RPMI7951 (cell line): ENCODE measurements at places on chromosomes 2 and 18.
A peak's percentile ranks its signal among the peaks of the same experiment; 100 is the strongest.

DNA sequence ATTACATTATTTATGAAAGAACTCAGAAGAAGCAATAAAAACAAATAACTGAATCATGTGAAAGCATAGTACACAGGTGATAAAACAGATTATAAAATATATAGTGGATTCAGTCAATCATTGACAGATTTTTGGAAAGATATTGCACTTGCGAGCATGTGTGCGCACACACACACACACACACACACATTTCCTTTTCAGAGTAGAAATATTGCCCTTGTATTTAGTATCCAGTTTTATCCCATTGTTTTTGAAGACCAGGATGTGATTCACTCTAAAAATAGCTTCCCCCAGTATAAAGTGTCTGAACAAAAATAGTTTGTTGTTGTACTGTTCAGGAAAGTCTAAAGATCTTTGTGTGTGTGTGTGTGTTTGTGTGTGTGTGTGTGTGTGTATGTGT is 145.5 kb downstream of the CALCRL start:
- no peak for DNase-seq

GRCh38 chr18:7349181-7349837 is 118.4 kb downstream of the LRRC30 start:
- no peak for DNase-seq

GRCh38 chr2:206004004-206004693 is 81.8 kb downstream of the INO80D start:
- DNase-seq = peak; percentile 24

DNA sequence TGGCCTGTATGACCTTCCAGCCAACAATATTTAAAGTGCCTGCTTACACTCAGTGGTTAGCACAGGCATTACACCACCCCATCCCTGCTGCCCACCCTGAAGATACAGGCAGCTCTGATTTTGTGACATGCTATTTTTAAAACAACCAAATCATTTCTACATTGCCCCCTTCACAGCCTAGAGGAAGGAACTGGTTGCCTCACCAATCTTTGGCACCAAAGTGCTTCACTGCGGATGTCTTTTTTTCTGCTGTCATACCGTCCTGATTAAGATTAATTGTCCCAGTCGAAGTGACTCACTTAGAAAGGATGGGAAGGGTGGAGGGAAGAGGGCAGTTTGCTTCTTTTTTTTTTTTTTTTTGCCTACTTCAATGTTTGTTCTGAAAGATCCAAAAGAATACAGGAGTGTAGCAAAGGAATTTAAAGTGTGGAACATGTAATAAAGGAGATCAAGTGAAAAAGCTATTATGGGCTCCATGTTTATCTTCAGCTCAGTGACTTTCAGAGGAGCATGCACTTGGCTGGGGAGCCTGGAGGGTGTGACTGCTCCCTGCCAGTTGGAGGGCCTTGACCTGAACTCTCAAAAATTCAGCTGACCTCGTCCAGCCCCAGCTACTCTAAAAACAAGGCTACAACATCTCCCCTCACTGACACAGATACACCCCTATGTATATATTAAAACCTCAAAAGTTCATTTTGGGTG is 501.1 kb upstream of the TNP1 start:
- peak; percentile 97 for DNase-seq

GRCh38 chr18:76465630-76466409 is 29.2 kb downstream of the ZNF516 start:
- DNase-seq = no peak

DNA sequence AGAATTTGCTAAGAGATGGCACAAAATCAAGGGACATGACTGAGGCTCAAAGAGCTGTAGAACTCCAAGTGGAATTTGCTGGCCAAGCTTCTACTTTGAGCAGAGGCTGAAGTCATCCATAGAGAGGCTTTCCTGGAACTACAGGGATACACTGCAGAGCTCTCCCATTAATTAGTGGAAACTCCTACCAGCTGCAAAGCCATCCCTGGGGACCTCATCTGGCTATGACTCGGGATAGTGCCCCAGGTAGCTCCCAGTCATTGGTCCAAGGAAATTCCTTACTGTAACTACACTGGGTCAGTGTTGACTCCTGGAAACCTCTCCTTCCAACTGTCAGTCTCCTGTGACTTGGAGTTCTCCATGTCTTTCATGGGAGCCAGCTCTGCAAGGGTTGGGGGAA is 10.5 kb upstream of the GALM start:
- DNase-seq = no peak

- DNase-seq = no peak
Observed at GRCh38 chr2:219918944-219919343, 291.5 kb downstream of the SLC4A3 start.

DNA sequence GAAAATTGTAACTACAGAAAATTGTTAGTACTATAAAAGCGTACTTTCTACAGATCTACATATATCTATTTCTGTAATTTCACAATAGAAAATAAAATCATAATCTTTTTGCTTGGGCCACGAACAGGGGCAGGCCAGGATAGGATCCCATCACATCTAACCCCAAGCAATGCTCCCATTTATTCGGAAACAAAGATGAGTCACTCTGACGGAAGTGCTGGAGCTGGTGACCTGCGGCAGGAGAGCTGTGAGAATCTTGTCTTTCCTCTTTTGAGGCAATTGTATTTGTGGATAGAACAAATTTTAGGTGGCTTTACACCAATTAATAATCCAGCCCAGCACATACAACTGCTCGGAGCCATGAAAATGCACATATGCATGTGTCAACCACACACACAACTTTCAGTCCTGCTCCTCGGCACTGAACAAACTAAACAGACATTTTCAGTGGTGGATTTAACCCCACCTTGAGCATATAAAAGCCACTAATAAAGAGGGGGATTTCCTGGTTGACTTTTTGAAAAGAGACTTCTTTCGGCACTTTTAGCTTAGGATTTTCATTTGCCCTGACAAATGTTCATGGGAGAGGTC is 22.3 kb upstream of the INSIG2 start:
- peak; percentile 20 for DNase-seq

GRCh38 chr18:55877321-55877720 is 289.3 kb upstream of the TCF4 start:
- DNase-seq = no peak

DNA sequence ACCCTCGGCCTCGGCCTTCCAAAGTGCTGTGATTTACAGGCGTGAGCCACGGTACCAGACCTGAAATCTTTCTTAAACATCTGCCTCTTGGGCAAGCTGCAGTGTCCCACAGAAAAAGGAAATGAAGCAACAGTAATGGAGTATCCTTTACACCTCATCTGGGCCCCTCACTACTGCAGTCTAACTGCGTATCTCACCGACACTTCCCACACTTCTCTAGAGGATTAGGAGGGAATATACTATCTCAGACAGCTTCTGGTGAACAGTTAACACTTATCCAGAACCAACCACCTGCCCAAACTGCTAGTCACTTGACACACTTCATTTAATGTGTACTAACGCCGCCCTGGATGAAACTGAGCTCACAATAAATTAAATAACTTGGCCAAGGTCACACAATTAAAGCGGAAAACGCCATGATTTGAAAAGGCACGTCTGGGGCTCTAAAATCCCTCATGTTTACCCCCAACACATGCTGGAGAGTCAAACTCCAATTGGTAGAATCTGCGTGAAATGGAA is 993 bp downstream of the COX7A2L start:
- peak; percentile 40 for DNase-seq

- DNase-seq = no peak
Observed at GRCh38 chr2:121101093-121101715, 183.8 kb downstream of the TFCP2L1 start.

- DNase-seq = no peak
Observed at GRCh38 chr18:2653467-2653866, 2.1 kb upstream of the SMCHD1 start.

GRCh38 chr2:105857076-105857740 is 112.5 kb downstream of the NCK2 start:
- DNase-seq = no peak

- DNase-seq = peak; percentile 63
Observed at GRCh38 chr18:12679183-12679786, 21.4 kb upstream of the SPIRE1 start.

GRCh38 chr2:199744724-199745123 is 106.3 kb downstream of the FTCDNL1 start:
- DNase-seq = no peak

GRCh38 chr18:57539702-57540101 is 46.8 kb downstream of the FECH start:
- DNase-seq = no peak

DNA sequence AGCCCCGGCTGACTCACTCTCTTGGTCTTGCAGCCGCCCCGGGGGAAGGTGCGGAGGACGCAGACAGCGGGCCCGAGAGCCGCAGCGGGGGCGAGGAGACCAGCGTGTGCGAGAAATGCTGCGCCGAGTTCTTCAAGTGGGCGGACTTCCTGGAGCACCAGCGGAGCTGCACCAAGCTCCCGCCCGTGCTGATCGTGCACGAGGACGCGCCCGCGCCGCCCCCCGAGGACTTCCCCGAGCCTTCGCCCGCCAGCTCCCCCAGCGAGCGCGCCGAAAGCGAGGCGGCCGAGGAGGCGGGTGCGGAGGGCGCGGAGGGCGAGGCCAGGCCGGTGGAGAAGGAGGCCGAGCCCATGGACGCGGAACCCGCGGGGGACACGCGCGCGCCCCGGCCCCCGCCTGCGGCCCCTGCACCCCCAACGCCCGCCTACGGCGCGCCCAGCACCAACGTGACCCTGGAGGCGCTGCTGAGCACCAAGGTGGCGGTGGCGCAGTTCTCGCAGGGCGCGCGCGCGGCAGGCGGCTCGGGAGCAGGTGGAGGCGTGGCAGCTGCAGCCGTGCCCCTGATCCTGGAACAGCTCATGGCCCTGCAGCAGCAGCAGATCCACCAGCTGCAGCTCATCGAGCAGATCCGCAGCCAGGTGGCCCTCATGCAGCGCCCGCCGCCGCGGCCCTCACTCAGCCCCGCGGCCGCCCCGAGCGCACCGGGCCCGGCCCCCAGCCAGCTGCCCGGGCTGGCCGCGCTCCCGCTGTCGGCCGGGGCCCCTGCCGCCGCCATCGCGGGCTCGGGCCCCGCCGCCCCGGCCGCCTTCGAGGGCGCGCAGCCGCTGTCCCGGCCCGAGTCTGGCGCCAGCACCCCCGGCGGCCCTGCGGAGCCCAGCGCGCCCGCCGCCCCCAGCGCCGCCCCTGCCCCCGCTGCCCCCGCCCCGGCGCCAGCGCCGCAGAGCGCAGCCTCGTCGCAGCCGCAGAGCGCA is 12.7 kb downstream of the SALL3 start:
- DNase-seq = no peak

- DNase-seq = no peak
Observed at GRCh38 chr2:186648130-186648529, 45.7 kb upstream of the FAM171B start.

GRCh38 chr18:28846958-28847357 is 670.0 kb upstream of the CDH2 start:
- DNase-seq = no peak

- DNase-seq = peak; percentile 88
Observed at GRCh38 chr2:12727065-12727464, 10.3 kb downstream of the TRIB2 start.

DNA sequence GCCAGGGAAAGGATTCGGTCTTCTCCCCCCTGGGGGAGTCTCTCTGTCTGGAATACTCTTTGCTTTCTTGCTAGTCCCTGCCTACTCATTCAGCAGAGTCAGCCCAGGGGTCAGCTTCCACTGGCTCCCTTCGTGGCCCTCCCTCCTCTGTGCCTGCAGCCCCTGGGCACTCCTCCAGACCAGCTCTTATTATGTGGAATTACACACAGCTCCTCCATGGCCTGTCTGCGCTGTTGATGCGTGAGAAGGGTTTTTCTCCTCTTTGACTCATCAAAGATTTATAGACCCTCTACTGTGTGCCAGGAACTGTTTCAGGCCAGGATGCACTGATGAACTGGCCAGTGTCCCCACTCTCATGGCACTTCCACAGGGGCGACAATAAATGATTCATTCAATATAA is 44.4 kb downstream of the ST8SIA5 start:
- DNase-seq = peak; percentile 99

GRCh38 chr2:1282552-1282951 is 130.7 kb upstream of the TPO start:
- DNase-seq = no peak

- peak; percentile 64 for DNase-seq
Observed at GRCh38 chr2:207333599-207334300, 168.0 kb upstream of the KLF7 start.

DNA sequence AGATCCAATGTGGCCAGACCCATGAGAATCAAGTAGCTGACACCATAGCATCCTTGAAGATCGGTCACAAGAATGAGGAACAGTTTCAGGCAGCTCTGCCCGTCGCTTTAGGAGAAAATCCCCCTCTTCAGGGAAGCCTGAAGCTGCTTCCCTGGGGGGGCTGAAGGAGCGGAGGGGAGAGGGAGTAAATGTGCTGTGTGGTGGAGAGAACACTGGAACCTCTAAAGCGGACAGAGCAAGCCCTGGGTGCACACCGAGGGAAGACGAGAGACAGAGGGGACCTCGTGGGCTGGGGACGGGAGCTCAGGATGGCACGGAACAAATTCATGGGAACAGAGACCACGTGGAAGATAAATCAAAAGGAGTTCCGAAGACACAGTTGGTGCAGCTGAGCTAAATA is 154.3 kb downstream of the NDUFA10 start:
- DNase-seq = no peak

DNA sequence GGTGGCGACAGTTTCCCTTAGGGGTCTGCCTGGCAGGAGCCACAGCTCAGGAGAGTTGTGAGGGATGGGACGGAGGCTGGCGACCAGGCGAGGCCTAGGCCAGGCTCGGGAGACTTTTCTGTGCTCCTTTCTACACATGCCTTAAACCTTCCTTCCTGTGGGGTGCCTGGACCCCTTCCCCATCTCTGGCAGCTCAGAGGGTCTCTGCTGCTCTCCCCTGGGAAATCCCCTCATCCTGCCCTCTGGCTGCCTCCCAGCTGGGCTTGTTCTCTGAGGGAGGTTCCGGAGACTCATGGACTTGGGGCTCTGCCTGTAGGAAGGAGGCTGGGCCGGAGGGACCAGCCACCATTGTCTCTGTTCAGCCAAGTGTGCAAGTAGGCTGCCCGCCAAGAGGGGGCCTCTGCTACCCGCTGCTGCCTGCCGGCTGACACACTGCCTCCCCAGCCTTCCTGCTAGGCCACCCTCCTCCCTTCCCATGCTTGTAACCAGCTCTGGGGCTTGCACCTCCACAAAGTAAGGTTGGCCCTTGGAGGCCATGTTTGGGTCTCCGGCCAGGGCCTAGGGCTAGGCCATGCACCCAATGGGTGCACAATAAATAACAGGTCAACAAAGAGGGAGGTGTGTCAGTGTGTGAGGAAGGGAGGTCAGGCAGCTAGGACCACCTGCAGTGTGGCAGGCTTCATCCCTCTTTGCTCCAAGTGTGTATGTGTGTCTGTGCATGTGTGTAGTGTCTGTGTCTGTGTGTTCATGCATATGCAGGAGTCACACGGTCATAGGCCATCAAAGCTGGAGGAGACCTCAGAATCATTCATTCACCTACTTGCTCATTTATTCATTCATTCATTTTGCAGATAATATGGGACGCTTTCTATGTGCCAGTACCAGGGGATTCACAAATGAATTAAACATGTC is 28.8 kb downstream of the PSD4 start:
- no peak for DNase-seq

- DNase-seq = no peak
Observed at GRCh38 chr2:190446193-190446592, 38.0 kb downstream of the MFSD6 start.

GRCh38 chr18:55781481-55781957 is 193.5 kb upstream of the TCF4 start:
- peak; percentile 69 for DNase-seq

GRCh38 chr2:159200498-159200897 is 86.0 kb downstream of the WDSUB1 start:
- DNase-seq = no peak

- peak; percentile 70 for DNase-seq
Observed at GRCh38 chr18:48022531-48023329, 92.3 kb upstream of the SMAD2 start.
